ENCODE measurements at places on chromosomes 1 and 21.

DNA sequence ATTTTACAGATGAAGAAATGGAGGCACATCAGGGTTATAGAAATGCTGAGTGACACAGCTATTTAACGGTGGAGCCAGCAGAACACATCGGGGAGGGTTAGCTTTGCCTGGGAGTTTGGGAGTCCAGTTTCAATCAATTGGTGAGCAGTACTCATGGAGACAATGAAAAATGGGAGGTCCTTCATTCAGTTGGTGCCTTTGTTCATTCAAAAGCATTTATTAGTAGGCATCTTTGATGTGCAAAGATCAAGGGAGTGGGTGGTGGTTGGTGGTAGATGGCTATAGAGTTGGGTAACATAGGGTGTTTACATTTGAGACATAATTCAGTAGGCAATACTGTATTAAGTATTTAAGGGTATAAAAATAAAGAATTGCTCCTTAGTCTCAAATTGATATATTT, 183.7 kb upstream of the LMO4 start:
- H3K4me3 ChIP-seq = no peak overlapping the region
- no peak for DNase-seq
- no peaks in the 10 kb centered on the region for H3K36me3 ChIP-seq
- no peaks in the 10 kb centered on the region for H3K27me3 ChIP-seq
- H3K4me1 ChIP-seq = no peaks in the 10 kb centered on the region
- H3K27ac ChIP-seq = no peak overlapping the region

DNA sequence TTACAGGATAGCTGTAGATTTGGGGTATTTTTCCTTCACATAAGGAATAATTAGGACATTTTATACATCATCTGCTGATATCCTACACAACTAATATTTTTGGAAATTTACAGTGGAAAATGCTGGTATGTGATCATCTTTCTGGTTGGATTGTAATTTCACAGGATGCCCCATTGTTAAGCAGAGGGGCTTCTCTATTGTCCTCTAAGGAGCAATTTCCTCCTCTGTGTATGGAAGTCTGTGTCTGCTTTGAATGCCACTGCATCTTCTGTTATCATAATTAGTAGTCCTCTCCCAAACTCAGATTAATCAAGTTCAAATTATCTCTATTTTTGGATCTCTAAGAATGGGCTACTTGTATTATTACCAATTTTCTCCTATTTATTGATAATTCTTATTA, 988.1 kb upstream of the B3GALT2 start:
- no peaks in the 10 kb centered on the region for H3K36me3 ChIP-seq
- H3K4me1 ChIP-seq = no peaks in the 10 kb centered on the region
- H3K4me3 ChIP-seq = no peak overlapping the region
- DNase-seq = no peak

DNA sequence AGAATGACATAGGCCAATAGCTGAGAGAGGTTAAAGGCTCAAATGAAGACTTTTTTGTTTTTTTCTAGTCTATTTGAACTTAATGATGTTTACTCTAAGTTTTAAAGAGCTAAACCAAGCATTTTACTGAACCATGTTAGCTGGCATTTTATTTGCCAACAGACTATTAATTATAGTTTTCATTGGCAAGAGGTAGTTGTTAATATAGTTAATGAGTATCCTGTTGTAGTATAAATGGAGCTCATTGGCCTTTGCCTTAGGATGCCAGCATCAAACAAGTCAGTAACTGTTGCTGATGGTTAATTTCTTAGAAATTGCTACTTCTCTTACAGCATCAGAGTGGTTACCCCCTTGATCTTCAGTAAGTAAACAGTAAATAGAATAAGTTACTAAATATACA, 339.0 kb upstream of the B3GALT2 start:
- no peak overlapping the region for H3K27ac ChIP-seq
- no peaks in the 10 kb centered on the region for H3K27me3 ChIP-seq
- no peaks in the 10 kb centered on the region for H3K36me3 ChIP-seq
- H3K4me1 ChIP-seq = no peaks in the 10 kb centered on the region
- H3K4me3 ChIP-seq = no peak overlapping the region

GRCh38 chr1:79741720-79742421, 735.3 kb upstream of the ADGRL4 start:
- no peak overlapping the region for H3K27ac ChIP-seq
- no peak for DNase-seq
- H3K4me1 ChIP-seq = no peaks in the 10 kb centered on the region
- no peak overlapping the region for H3K4me3 ChIP-seq
- no peaks in the 10 kb centered on the region for H3K36me3 ChIP-seq
- H3K27me3 ChIP-seq = no peaks in the 10 kb centered on the region

- no peak overlapping the region for H3K27ac ChIP-seq
- DNase-seq = no peak
- H3K36me3 ChIP-seq = no peaks in the 10 kb centered on the region
- H3K27me3 ChIP-seq = no peaks in the 10 kb centered on the region
- H3K4me1 ChIP-seq = no peaks in the 10 kb centered on the region
- H3K4me3 ChIP-seq = no peak overlapping the region
Measured at GRCh38 chr1:42392967-42393848, 12.6 kb downstream of the RIMKLA start.

DNA sequence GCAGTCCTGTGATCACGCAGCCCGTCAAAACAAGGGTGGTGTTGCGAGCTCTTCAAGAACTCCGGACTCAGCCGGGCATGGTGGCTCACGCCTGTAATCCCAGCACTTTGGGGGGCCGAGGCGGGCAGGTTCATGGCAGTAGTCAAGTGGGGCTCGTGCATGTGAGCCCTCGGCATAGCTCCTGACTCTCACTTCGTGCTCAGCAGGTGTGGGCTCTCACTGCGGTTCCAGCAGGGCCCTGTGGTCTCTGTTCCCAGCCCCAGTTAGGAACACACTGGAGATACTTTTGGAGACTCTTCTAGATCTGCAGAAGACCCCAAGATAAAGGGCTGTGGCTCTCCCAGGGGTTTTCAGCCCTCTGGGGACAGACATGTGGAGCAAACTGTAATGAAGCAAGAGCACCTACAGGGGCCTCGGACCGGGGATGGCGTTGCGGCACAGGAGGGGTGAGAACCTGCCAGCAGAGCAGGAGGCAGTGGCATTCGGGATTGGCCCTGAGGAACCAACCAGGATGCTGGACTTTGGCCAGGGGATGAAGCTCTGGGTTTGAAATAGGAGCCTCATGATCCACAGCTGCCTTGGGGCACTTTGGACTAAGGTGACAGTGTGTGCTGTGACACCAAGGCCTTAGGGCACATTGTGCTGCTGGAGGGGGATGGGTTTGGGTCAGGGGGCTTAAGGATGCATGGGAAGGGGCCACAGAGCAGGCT, 443.2 kb downstream of the CAMTA1 start:
- H3K27me3 ChIP-seq = no peaks in the 10 kb centered on the region
- no peak overlapping the region for H3K27ac ChIP-seq
- no peaks in the 10 kb centered on the region for H3K4me1 ChIP-seq
- DNase-seq = no peak

GRCh38 chr1:56627636-56628039, 17.5 kb upstream of the PRKAA2 start:
- no peak overlapping the region for H3K27ac ChIP-seq
- H3K4me3 ChIP-seq = no peak overlapping the region
- H3K36me3 ChIP-seq = no peaks in the 10 kb centered on the region
- DNase-seq = no peak
- no peaks in the 10 kb centered on the region for H3K27me3 ChIP-seq

DNA sequence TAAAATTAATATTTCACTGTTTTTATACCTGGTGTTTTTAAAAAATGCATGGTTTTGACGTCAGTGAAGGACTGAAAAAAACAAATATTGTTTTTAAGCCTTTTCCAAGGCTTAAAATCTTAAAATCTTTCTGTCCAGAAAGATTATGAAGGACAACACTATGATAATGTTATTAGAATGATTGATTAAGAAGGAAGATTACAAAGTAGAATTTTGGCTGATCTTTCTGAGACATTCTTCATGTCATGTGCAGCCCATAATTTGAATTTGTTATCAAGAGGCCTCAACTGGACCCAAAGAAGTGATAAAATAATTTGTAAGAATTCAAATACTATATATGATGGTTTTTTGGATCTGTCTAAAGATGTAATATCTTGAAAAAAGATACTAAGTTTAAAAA, 584.4 kb upstream of the CXADR start:
- no peak overlapping the region for H3K4me3 ChIP-seq
- DNase-seq = no peak
- H3K36me3 ChIP-seq = no peaks in the 10 kb centered on the region
- no peak overlapping the region for H3K27ac ChIP-seq

DNA sequence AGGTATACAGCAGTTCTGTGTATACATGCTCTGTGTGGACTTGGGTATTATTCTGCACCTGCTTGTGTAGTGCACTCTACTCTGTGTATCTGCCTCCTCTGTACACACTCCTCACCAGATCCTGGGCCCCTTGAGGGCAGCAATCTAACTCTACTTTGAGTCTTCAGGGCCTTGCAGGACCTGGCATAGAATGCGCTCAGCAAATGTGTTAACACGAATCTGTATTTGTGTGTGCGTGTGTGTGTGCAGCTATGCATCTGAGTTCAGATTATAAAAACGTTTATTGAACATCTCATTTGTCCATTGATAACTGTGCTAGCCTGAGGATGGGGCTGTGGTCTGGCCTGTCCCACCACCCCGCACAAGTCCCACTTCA, 3.9 kb upstream of the MEF2D start:
- H3K27me3 ChIP-seq = no peaks in the 10 kb centered on the region
- peak overlapping the region; percentile 63 for H3K4me3 ChIP-seq
- no peak for DNase-seq
- H3K36me3 ChIP-seq = no peaks in the 10 kb centered on the region

DNA sequence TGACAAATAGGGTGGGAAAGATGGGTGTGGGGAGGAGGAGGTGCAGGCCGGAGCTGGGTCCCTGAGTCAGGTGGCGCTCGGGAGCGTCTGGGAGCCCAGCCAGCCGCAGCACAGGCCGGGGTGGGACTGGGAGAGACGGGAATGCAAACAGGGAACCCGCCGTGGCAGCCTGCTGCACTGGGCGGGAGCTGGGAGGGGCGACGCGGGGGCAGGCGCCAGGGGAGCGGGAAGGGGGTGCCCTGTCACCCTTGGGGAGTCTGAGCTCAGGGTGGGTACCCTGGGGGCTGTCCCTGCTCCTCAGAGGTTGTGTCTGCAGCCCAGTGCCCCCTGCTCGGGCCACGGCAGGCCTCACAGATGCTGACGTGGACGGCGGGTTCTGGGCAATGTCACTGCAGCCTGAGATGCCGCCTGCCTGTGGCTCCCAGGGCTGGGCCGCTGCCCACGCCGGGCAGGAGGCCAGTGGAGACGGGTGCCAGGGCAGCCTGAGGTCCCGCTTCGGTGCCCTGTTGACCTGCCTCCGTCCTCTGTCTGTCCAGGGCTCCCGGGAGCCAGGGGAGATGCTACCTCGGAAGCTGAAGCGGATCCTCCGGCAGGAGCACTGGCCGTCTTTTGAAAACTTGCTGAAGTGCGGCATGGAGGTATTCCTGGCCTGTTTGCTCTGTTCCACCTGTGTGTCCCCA, 16.6 kb upstream of the LRRC3 start:
- H3K36me3 ChIP-seq = no peaks in the 10 kb centered on the region
- no peaks in the 10 kb centered on the region for H3K27me3 ChIP-seq
- H3K27ac ChIP-seq = no peak overlapping the region
- peak overlapping the region; percentile 24 for H3K4me3 ChIP-seq
- H3K4me1 ChIP-seq = no peaks in the 10 kb centered on the region
- no peak for DNase-seq

DNA sequence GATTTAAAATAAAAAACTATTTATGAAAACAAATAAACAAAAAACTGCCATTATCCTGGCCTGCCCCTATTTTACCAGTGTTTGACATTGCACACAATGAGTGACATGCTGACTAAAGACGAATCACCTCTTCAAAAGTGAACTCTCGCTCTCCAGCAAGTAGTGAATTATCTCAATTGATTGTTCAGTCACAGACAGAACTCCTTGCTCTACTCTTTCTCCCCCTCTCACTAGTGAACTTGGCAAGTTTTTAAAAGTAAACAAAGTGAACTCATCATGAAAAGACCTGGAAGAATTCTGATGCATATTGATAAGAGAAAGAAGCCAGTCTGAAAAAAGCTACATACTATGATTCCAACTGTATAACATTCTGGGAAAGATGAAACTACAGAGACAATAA, 4.7 kb upstream of the C1orf52 start:
- H3K27ac ChIP-seq = no peak overlapping the region
- no peaks in the 10 kb centered on the region for H3K27me3 ChIP-seq
- H3K36me3 ChIP-seq = no peaks in the 10 kb centered on the region
- DNase-seq = no peak
- no peak overlapping the region for H3K4me3 ChIP-seq

DNA sequence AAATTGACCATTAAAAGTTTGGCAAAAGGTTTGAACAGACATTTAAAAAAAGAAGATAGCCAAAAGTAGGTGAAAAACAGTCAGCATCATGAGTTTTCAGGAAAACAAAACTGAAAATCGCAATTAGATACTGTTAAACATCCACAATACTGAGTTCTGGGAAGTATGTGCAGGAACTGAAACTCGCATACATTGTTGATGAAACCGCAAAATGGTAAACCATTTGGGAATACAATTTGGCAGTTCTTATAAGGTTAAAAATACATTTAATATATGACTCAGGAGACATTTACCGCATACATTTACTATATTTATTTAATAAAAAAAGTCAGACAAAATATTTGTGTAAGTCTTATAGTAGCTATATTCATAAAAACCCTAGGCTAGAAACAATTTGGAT, 393.2 kb downstream of the COL11A1 start:
- H3K27me3 ChIP-seq = no peaks in the 10 kb centered on the region
- no peak overlapping the region for H3K4me3 ChIP-seq
- H3K4me1 ChIP-seq = no peaks in the 10 kb centered on the region
- no peak overlapping the region for H3K27ac ChIP-seq
- no peaks in the 10 kb centered on the region for H3K36me3 ChIP-seq
- no peak for DNase-seq

- H3K4me3 ChIP-seq = no peak overlapping the region
- H3K27me3 ChIP-seq = no peaks in the 10 kb centered on the region
- DNase-seq = no peak
- H3K36me3 ChIP-seq = no peaks in the 10 kb centered on the region
- H3K27ac ChIP-seq = no peak overlapping the region
- peaks cover 3% of the 10 kb centered on the region for H3K4me1 ChIP-seq
Measured at GRCh38 chr1:93738926-93739325, 57.3 kb upstream of the BCAR3 start.

DNA sequence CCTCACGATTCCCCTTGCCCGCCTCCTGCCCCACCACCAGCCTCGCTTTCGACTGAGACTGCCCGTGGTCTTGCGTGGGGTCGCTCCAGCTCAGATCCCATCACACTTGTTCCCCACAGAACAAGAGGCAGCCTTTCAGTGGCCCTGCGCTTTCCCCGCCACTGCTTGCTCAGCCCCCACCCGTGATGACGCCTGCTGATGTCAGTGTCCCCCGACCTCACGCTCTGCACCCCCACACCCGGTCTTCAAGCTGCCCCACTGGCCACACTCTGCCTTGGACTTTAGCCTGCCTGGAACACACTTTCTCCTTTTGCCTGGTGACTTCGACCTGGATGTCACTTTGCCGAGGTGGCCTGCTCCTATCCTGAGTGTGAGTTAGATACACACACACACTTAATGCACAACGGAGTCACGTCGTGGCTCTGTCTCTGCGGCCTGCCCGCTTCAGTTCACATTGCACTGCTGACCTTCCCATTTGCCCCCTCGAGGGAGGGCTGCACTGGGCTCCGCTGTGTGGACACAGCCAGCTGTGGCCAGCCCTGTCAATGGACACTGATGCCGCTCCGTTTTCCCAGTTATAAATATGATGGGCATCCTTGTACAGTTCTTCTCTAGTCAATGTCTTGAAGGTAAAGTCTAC, 13.0 kb downstream of the AGPAT3 start:
- H3K27me3 ChIP-seq = no peaks in the 10 kb centered on the region
- no peak for DNase-seq
- H3K4me1 ChIP-seq = no peaks in the 10 kb centered on the region
- H3K4me3 ChIP-seq = no peak overlapping the region
- no peaks in the 10 kb centered on the region for H3K36me3 ChIP-seq

- H3K27me3 ChIP-seq = no peaks in the 10 kb centered on the region
- H3K4me3 ChIP-seq = no peak overlapping the region
- no peaks in the 10 kb centered on the region for H3K36me3 ChIP-seq
- no peak overlapping the region for H3K27ac ChIP-seq
Measured at GRCh38 chr1:238360474-238360873, 469.8 kb upstream of the ZP4 start.
